ENCODE measurements at places on chromosomes 16 and 17. TPM values are rescaled to one million over a fixed set of nuclear protein-coding genes. Genes with fewer than 3 reads are reported as not detected.

C1QTNF8 gene
- polyA plus RNA-seq = not detected

GRCh38 chr16:52022177-52022576 is 524.8 kb downstream of the TOX3 start:
- no peak for DNase-seq

GRCh38 chr16:74623214-74623838 is 16.4 kb upstream of the GLG1 start:
- peak; percentile 61 for DNase-seq

ZNF624 gene
- 6.4 TPM for polyA plus RNA-seq

GRCh38 chr17:66275651-66276050 is 26.8 kb upstream of the PRKCA start:
- no peak for DNase-seq

DNA sequence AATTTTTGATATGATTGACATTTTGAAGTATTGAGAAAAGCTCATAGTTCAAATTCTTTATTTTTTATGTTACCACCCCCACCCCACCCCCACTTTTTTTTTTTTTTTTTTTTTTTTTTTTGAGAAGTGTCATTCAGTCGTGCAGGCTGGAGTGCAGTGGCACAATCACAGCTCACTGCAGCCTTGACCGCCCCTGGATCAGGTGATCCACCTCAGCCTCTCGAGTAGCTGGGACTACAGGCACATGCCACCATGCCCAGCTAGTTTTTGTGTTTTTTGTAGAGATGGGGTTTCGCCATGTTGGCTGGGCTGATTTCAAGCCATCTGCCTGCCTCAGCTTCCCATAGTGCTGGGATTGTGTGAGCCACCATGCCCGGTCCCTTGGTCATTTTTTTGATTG is 7.4 kb downstream of the TAF15 start:
- no peak for DNase-seq

GRCh38 chr17:34781571-34782108 is 179.6 kb downstream of the CCT6B start:
- peak; percentile 3 for DNase-seq

GRCh38 chr17:385178-385835 is 32.7 kb upstream of the RPH3AL start:
- peak; percentile 88 for DNase-seq

DNA sequence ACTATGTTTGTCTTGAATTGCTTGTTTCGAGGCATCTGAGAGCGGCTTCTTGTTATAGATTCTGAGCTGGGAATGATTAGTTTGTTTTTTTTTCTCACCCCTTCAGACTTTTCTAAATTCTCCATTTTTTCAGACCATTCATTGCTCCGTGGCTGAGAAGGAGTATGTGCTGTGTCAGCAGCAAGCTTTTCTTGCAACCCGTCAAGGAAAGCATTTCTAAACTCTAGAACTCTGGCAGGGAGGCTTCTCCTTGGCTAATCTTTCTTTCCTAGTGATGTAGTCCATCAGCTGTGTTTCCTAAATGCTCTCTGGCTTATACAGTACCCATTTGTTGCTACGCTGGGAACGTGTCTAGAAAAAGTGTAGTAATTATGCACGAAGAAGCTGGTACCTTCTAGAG is 133.5 kb downstream of the FTO start:
- DNase-seq = no peak

GRCh38 chr16:3101018-3101840 is 2.1 kb upstream of the ZSCAN10 start:
- peak; percentile 37 for DNase-seq

- no peak for DNase-seq
Measured at GRCh38 chr16:77289331-77289809, 90.2 kb downstream of the SYCE1L start.

CA5A gene
- polyA plus RNA-seq = 0.03 TPM

DNA sequence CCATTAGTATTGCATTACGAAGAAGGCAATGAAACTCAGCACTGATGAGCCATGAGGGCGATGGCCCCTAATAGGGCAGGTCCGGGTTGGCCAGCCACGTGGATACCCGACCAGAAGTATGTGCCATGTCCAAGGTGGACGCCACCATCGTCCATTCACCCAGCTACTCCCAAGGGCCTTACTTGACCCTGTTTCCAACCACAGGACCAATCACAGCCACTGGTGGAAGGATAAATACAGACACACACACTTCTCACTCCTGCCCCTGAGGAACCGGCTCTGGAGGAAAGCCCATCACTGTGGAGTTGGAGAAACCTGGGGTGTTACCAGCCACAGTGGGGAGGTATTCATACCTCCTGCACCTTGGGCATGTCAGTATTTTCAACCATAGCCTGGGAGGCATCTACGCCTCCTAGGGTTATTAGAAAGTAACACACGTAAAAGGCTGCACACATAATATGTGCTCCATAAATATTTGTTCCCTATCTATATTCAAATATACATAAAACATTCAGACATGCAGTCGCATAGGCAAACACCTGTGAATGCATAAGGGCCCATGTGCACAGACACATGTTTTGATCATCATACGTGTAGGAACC is 5.4 kb upstream of the ITGA3 start:
- DNase-seq = no peak

G6PC1 gene
- polyA plus RNA-seq = not detected

DNA sequence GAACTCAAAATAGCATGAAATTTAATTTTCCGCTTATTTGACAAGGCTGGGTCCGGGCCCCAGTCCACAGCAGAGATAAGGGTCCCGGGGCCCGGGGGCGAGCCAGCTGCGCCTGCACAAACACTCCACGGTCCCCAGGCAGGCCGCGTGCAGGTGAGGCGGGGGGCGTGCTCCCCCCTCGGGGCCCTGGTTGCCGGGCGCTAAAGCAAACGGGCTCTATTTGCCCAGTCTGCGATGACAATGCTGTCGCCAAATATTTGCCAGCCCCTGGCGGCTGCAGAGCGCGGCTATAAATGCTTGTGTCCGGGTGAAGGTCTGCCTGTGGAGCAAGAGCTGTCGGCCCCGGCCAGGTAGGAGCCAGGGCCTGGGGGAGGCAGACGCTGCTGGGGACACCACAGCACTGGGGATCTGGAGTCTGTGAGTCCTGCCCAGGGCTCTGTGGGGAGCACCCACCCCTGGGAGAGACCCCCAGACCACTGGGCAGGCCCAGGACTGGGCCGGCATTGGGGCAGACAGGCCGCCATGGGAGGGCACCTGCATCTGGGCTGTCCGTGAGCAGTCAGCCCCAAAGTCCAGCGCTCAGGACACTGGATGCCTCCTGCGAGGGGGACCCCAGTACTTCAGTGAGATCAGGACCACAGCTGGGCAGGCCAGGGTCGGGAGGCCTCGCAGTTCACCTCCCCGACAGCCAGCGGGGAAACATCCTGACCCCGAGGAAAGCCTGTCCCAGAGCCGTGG is at the start of gene PERCC1:
Gene PERCC1 (plus strand): TSS at position 320 of the 738 bp plus-strand sequence. CDS start 1,516 bp downstream, outside the sequence.
- DNase-seq = no peak

WNT9B gene
- polyA plus RNA-seq = 0.52 TPM

- no peak for DNase-seq
Measured at GRCh38 chr17:67359960-67360791, 6.2 kb downstream of the PSMD12 start.

TPPP3 gene
- polyA plus RNA-seq = 584 TPM

DNA sequence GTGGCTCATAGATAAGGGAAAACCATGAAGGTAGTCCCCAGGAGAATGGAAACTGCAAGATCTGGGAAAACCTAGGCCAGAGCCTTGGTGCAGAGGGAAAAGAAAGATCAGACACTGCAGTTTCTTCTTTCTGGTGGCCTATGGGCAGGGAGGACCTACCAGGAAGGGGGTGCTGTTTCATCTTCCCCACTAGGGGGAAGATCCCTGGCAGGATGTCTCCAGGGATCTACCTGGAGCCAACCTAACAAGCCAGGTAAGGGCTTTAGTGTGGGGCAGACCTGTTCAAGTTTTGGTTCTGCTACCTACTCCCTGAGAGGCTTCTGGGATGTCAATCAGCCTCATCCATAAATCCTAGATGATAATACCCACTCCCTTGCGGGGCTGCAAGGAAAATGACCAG is 21.4 kb downstream of the TOM1L2 start:
- no peak for DNase-seq

NDRG4 gene
- 18.1 TPM for polyA plus RNA-seq

SLC43A2 gene
- polyA plus RNA-seq = 4.1 TPM

GRCh38 chr16:89300311-89300975 is 82.9 kb downstream of the ZNF778 start:
- DNase-seq = peak; percentile 27

GRCh38 chr17:46853896-46854444 is 2.6 kb downstream of the WNT9B start:
- no peak for DNase-seq

DNA sequence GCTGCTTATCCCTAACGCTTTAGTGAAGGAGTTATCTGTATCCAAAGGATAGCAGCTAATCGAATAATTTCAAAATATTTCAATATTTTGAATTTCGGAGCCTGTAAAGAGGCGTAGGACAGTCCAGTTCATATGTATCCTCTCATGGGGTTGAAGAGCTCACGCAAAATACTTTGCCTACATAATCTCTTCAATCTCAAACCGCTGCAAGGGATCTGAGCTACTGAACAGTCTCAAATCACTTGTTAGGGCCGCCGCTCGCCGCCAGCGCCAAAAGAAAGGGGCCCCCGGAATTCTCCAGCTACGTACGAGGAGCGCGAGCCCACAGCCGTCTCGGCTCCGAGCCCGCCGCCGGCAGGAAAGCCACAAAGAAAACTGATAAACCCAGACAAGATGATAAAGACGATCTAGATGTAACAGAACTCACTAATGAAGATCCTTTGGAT is 601 bp upstream of the RFWD3 start:
- peak; percentile 60 for DNase-seq

DNA sequence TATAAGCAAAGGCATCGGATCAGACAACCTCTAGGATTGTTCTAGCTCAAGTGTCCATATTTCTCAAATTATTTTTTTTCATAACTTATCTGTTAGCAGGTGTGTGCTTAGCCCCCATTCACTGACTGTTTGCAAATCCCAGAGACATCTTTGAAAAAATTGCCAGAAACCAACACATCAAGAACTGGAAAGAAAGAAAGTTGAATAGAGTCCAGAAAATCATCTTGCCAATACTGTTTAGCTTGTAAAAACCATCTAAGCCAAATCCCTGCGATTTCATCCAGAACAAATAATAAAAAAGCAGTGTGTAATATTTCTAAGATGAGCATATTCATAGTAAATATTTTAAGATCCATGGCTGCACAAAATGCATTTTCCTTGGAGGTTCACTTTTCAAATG is 64.5 kb downstream of the WSCD1 start:
- peak; percentile 37 for DNase-seq

ZG16B gene
- polyA plus RNA-seq = 0.58 TPM

DNA sequence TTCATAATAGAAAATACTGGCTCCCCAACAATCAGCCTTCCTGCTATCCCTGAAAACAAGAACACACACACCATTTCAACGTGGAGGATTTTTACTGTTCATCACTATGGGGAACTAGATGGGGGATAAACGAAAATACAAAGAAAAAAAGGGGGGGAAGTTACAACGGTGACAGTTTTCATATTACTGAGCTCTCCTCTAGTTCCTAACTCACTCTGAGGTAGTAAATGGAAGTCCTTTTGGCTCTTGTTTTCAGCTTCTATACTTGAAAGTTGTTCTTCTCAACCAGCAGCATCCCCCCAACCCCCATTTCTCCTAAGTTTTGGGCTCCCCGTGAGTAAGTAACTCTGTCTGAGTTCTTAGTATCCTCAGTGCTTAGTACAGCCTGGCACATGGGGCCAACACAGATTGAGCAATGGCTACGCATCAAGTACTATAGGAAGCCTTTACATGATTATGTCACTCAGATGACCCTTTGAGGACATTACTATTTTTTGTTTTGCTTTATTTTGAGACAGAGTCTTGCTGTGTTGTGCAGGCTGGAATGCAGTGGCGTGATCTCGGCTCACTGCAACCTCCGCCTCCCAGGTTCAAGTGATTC is 4.2 kb upstream of the CORO7 start:
- no peak for DNase-seq

HOXB4 gene
- polyA plus RNA-seq = 0.79 TPM

DNA sequence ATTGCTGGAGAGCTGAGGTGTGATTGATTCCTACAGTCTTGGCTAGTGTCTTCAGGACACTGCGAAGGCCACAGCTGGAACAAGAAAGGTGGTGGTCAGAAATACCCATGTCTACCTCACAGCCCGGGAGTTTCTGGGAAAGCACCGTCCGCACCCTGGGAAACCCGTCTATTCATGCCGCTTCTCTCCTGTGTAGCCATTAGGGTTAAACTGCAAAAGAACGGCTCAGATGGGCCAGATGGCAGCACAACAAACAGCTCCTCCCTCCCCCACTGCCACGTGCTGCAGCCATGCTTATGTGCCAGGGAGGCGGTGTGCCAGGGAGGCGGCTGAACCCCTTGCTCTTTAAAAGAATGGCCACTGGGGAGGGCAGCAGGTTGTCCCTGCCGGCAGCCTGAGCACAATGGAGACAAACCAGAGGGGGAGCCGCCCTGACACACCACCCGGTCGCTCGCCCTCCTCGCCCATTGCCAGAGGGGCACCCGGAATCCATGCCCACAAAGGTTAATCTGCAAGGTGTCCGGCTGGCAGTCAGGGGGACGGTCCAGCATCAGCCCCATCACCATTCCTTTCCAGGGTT is 65.2 kb downstream of the CYTH1 start:
- DNase-seq = peak; percentile 82

TCAP gene
- 212 TPM for polyA plus RNA-seq
